ENCODE measurements at places on chromosomes 13 and 19. TPM values are rescaled to one million over a fixed set of nuclear protein-coding genes. Genes with fewer than 3 reads are reported as not detected.

The WDR88 gene
- polyA plus RNA-seq = not detected

The SHD gene
- polyA plus RNA-seq = 188 TPM

The PNMA8A gene
- polyA plus RNA-seq = 234 TPM

The ETV2 gene
- not detected for polyA plus RNA-seq

The CYP2A7 gene
- polyA plus RNA-seq = not detected

The C1QTNF9 gene
- not detected for polyA plus RNA-seq

The PRR22 gene
- polyA plus RNA-seq = 1.0 TPM

The CRB3 gene
- 0.43 TPM for polyA plus RNA-seq

The CEACAM1 gene
- polyA plus RNA-seq = 0.12 TPM

The PDE4C gene
- polyA plus RNA-seq = 2.6 TPM

The TPT1 gene
- polyA plus RNA-seq = 2,071 TPM

The KLK15 gene
- not detected for polyA plus RNA-seq

The ZNF560 gene
- polyA plus RNA-seq = 0.61 TPM

All from neural cell (in vitro differentiated cells).